Muscle of leg (tissue), 16 donors: ENCODE measurements at places on chromosomes 3 and 15. TPM values are rescaled to one million over a fixed set of nuclear protein-coding genes. Genes with fewer than 3 reads are reported as not detected.

ZNF80 gene
- 0.04 TPM for total RNA-seq

DNA sequence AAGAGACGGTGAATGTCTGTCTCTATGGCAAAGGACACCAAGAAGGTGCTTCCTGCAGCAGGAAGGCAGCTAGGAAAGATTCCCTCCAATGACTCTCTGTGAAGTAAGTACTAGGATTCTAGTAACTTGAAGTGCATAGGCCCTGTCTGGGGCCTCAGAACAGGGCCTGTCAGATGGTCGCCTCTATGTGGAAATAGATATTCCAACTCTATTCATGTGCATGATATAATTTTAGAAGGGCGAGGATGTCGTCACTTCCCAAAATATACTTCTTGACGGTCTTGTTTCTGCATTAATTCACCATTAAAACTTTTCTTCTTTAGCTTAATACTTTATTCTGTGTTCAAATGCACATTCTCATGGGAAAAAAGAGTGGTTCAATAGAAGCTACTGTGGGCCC, 167.0 kb downstream of the TLE3 start:
- H3K27ac ChIP-seq: peak overlapping the region; percentile 55
- H3K4me1 ChIP-seq: peaks cover 11% of the 10 kb centered on the region
- H3K27me3 ChIP-seq: peaks cover 6% of the 10 kb centered on the region
- H3K36me3 ChIP-seq: no peaks in the 10 kb centered on the region

- H3K4me3 ChIP-seq: no peak overlapping the region
- H3K4me1 ChIP-seq: no peaks in the 10 kb centered on the region
- DNase-seq: no peak
These were observed 254.9 kb upstream of the GOLGA6L4 start for GRCh38 chr15:83980637-83981036.

- H3K27ac ChIP-seq: peak overlapping the region; percentile 98
- peak overlapping the region; percentile 64 for H3K4me3 ChIP-seq
- no peaks in the 10 kb centered on the region for H3K27me3 ChIP-seq
These were observed 59.4 kb downstream of the CMSS1 start for GRCh38 chr3:99877031-99877579.

DNA sequence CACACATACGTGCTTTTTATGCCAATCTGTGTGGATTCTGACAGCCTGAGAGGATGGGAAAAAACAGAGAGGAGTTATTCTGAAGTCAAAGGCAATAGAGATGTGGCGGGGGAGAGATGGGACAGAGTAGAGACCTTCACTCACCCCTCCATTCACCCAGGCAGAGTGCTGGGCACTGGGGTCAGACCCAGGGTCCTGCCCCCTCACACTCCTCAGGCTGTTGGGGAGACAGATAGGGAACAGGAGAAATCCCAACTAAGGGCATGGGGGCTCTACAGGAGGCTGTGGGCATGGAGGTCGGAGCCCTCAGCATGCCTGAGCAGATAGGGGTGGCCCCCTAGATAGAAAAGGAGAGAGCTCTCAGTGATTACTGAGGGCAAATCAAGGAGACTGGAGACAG, 30.3 kb downstream of the SLC22A14 start:
- H3K27me3 ChIP-seq: no peaks in the 10 kb centered on the region
- no peak overlapping the region for H3K4me3 ChIP-seq
- peaks cover 4% of the 10 kb centered on the region for H3K4me1 ChIP-seq
- DNase-seq: no peak
- H3K27ac ChIP-seq: no peak overlapping the region
- H3K36me3 ChIP-seq: no peaks in the 10 kb centered on the region

DNA sequence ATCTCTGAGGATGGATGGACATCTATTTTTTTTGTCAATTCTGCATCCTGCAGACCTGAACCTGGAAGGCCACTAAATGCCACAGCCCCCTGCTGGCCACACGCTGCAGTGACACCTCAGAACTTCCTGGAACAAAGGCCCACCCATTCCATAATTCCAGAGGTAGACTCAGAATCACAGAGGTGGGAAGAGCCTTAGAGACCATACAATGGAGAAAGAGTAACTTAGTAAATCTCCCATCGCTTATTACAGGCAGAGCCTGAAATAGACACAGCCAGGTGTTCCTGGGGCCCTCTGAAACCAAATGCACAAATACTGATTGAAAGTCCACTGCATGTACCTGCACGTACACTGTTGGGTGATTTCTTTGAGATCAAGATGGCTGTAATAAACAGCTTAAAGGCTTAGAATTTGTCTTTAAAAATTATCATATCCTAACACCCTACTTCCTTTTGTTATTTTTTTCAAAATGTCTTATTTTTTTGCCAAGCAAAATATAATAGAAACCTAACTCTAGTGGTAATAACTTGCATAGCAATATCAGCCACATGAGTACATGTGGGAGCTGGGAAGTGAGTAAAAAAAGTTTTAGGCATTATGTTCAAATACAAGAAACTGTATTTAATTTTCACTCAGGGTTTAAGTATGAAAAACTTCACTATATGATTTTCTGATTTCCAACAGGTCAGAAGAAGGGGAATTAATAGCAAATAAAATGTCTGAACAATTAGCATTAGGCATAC, 62.7 kb downstream of the EOMES start:
- H3K36me3 ChIP-seq: no peaks in the 10 kb centered on the region
- H3K27me3 ChIP-seq: no peaks in the 10 kb centered on the region
- no peak overlapping the region for H3K27ac ChIP-seq
- H3K4me3 ChIP-seq: no peak overlapping the region
- peak; percentile 44 for DNase-seq
- no peaks in the 10 kb centered on the region for H3K4me1 ChIP-seq

DNA sequence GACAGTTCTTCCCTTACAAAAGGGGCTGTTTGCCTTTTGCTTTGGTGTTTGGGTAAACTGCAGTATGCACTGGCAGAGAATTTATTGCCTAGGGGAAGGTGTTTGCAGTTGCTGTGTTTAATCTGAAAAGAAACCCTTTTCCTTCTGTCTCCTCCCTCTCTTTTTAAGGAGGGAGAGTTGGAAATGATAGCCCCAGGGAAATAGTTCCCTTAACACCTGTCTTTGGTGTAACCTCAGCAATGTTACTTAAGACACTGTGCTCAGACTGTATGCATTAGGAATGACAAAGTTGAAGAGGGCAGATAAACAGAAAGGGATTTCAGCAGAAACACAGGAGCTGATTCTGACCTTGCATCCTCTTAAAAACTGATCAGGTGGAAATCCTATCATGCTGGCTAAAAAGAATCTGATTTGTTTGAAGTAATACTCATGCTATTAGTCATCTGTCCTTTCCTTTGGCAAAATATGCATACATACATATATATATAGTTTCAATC, 125.4 kb downstream of the TP63 start:
- no peak overlapping the region for H3K4me3 ChIP-seq
- H3K27ac ChIP-seq: no peak overlapping the region
- H3K4me1 ChIP-seq: no peaks in the 10 kb centered on the region

DNA sequence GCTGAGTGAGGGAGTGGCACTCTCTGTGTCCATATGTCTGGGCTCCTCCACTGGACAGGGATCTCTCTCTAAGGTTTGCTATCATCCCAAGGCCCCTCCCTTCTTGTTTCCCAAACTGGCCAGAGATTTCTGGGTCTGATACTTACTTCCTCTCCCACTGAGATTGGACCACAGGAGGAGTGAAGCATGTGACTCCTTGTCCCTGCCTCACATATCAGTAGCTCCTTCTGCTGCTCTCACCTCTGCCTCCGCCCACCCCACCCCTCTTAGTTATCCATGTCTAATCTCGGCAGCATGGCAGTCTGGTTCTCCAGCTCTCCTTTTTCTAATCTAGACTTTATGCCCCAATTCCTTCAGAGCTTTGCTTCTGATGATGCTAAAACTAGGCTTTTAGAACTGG, 223.1 kb downstream of the RPLP1 start:
- no peak for DNase-seq
- no peak overlapping the region for H3K27ac ChIP-seq
- peaks cover 6% of the 10 kb centered on the region for H3K27me3 ChIP-seq

- DNase-seq: no peak
- no peaks in the 10 kb centered on the region for H3K27me3 ChIP-seq
- H3K36me3 ChIP-seq: no peaks in the 10 kb centered on the region
- H3K4me3 ChIP-seq: no peak overlapping the region
- H3K27ac ChIP-seq: peak overlapping the region; percentile 82
- peaks cover 14% of the 10 kb centered on the region for H3K4me1 ChIP-seq
These were observed 50.6 kb upstream of the TBC1D23 start for GRCh38 chr3:100209948-100210771.

- DNase-seq: no peak
- H3K36me3 ChIP-seq: no peaks in the 10 kb centered on the region
- H3K27me3 ChIP-seq: peaks cover 2% of the 10 kb centered on the region
- H3K4me1 ChIP-seq: no peaks in the 10 kb centered on the region
- no peak overlapping the region for H3K27ac ChIP-seq
- no peak overlapping the region for H3K4me3 ChIP-seq
These were observed 32.3 kb upstream of the BNIP2 start for GRCh38 chr15:59721411-59721810.

DNA sequence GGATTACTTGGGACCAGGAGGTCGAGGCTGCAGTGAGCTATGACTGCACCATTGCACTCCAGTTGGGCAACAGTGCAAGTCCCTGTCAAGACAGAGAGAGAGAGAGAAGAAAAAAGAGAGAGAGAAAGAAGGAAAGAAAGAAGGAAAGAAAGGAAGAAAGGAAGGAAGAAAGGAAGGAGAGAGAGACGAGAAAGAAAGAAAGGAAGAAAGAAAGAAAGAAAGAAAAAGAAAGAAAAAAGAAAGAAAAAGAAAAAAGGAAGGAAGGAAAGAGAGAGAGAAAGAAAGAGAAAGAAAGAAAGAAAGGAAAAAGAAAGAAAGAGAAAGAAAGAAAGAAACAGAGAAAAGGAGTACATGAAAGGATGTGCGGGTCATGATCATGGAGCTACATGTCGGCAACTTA, 80.2 kb downstream of the ATP13A4 start:
- H3K4me1 ChIP-seq: no peaks in the 10 kb centered on the region
- DNase-seq: no peak
- no peak overlapping the region for H3K4me3 ChIP-seq
- no peaks in the 10 kb centered on the region for H3K36me3 ChIP-seq

GRCh38 chr3:149401212-149401925, 23.9 kb upstream of the TM4SF1 start:
- DNase-seq: no peak
- no peaks in the 10 kb centered on the region for H3K36me3 ChIP-seq
- H3K4me1 ChIP-seq: no peaks in the 10 kb centered on the region
- H3K4me3 ChIP-seq: no peak overlapping the region
- H3K27me3 ChIP-seq: no peaks in the 10 kb centered on the region
- no peak overlapping the region for H3K27ac ChIP-seq

DNA sequence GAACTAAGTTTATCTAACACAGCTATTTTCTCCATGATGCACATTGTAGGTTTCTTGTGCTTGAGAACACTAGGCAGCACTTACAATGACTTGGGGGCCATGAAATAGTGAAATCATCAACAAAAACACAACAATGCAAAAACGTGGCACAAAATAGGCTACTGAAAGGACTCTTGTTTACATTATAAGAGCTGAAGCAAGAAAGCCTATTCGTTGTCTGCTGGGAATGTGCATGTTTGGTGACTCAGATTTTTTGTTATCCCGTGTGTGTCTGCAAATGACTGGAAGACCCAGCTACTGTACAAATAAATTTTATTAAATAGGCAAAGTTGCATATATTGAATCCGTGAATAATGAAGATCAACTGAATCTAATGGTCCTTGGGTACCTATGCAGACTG, 85.0 kb downstream of the TCF12 start:
- H3K27me3 ChIP-seq: no peaks in the 10 kb centered on the region
- no peak for DNase-seq
- no peak overlapping the region for H3K27ac ChIP-seq
- H3K36me3 ChIP-seq: no peaks in the 10 kb centered on the region
- H3K4me1 ChIP-seq: no peaks in the 10 kb centered on the region

DNA sequence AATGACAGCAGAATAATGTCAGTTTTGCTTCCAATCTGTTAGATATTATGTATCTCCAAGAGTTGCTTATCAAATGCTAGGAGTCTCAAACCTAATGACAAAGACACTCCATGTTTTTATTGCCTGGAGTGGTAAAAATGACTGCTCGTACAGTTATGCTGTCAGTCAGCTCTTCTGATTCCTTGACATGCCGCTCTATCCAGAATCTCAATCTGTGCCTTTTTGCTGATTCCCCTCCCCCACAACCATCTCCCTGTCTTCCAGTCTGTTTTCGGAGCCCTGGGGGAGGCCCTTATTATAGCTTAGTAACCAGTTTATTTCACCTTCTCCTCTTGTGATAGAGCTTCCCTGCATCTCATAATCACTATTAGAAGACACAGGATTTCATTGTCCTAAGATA, 2.6 kb downstream of the MKRN2 start:
- H3K27ac ChIP-seq: no peak overlapping the region
- H3K4me3 ChIP-seq: no peak overlapping the region
- no peaks in the 10 kb centered on the region for H3K36me3 ChIP-seq
- H3K27me3 ChIP-seq: no peaks in the 10 kb centered on the region

GNAT1 gene
- total RNA-seq: not detected

GRCh38 chr3:45965253-45965652, 22.0 kb downstream of the CXCR6 start:
- H3K36me3 ChIP-seq: peaks cover 84% of the 10 kb centered on the region
- no peak overlapping the region for H3K27ac ChIP-seq
- no peaks in the 10 kb centered on the region for H3K27me3 ChIP-seq
- DNase-seq: no peak
- peaks cover 35% of the 10 kb centered on the region for H3K4me1 ChIP-seq
- H3K4me3 ChIP-seq: no peak overlapping the region

DNA sequence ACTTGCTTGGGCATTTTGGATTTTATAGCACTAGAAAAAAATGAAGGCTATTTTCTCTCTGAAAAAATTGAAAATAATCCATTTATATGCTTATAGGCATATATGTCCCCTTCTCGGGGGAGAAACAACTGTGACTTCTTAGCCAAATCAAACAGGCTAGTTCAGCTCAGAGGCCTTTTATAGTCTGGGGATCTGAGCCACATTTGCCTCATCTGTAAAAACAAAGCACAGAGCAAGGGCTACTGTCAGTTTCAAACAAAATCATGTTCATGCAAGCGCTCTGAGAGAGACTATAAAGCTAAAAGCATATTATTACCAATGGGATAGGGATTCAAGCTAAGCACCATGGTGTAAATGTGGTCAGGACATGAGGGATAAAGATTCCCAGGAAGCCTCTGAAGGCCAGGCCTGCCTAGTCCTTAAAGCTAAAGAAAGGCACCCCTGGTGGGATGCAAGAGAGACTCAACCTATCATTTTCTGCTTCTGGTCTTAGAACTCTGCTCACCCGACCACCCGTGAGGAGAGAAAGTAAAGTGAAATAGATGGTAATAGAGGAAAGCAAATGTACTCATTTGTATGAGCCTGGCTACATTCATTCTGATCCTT, 51.0 kb upstream of the IL12A start:
- no peaks in the 10 kb centered on the region for H3K36me3 ChIP-seq
- H3K4me3 ChIP-seq: no peak overlapping the region
- no peaks in the 10 kb centered on the region for H3K4me1 ChIP-seq
- H3K27ac ChIP-seq: no peak overlapping the region
- no peaks in the 10 kb centered on the region for H3K27me3 ChIP-seq
- no peak for DNase-seq

DNA sequence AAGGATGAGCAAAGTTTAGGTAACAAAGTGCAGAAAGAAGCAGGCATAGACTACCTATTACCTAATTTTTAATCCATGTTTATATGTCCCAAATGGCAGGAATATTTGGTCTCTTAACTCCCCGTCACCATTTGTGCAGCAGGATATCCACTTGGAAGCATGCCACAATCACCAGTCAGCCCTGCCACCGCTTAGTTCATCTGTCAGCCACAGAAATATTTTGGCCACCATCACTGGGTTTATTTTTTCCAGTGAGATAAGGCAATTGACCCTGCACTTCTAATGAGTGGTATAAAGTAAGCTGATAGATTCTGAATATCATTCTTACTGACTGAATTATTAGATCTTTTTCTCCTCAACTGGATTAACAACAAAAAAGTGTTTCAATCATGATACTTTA, 152.9 kb upstream of the SOX2 start:
- H3K27me3 ChIP-seq: no peaks in the 10 kb centered on the region
- no peak overlapping the region for H3K27ac ChIP-seq
- no peaks in the 10 kb centered on the region for H3K36me3 ChIP-seq
